K562 (cell line): ENCODE measurements at places on chromosomes 2 and 18. TPM values are rescaled to one million over a fixed set of nuclear protein-coding genes. Genes with fewer than 3 reads are reported as not detected.

The MARCO gene
- not detected in 2 replicates for polyA plus RNA-seq

The CABYR gene
- not detected in 2 replicates for polyA plus RNA-seq

The LOXL3 gene
- polyA plus RNA-seq, result 0.50 and 1.1 TPM in 2 replicates

The KCNJ3 gene
- polyA plus RNA-seq, result not detected in 2 replicates

The APCDD1 gene
- not detected in 2 replicates for polyA plus RNA-seq

The SETBP1 gene
- 0.04 and 0.11 TPM in 2 replicates for polyA plus RNA-seq

The ZC3H6 gene
- polyA plus RNA-seq, result 1.7 and 2.5 TPM in 2 replicates

The YPEL5 gene
- polyA plus RNA-seq, result 13.5 and 15.0 TPM in 2 replicates

The LDAH gene
- polyA plus RNA-seq, result 22.8 and 28.3 TPM in 2 replicates

The FAM237A gene
- polyA plus RNA-seq, result not detected in 2 replicates

The SERPINB3 gene
- polyA plus RNA-seq, result not detected in 2 replicates

The ZBTB7C gene
- polyA plus RNA-seq, result not detected in 2 replicates

The DYNAP gene
- polyA plus RNA-seq, result not detected in 2 replicates

The TGFBRAP1 gene
- polyA plus RNA-seq, result 10.5 and 13.8 TPM in 2 replicates

The HRH4 gene
- polyA plus RNA-seq, result not detected in 2 replicates

The LCT gene
- polyA plus RNA-seq, result 0.03 TPM in 1 of 2 replicates, not detected in the other

The RAB17 gene
- polyA plus RNA-seq, result not detected in 2 replicates

The ANKRD30B gene
- polyA plus RNA-seq, result not detected in 2 replicates

The CXCR4 gene
- 0.07 TPM in 2 replicates for polyA plus RNA-seq

The ABHD1 gene
- polyA plus RNA-seq, result 0.16 TPM in 1 of 2 replicates, not detected in the other

The PLGLB1 gene
- polyA plus RNA-seq, result not detected in 2 replicates

The KLHL14 gene
- polyA plus RNA-seq, result not detected in 2 replicates

The VIT gene
- polyA plus RNA-seq, result not detected in 2 replicates

The VSNL1 gene
- polyA plus RNA-seq, result not detected in 2 replicates

The SP100 gene
- 34.6 and 40.1 TPM in 2 replicates for polyA plus RNA-seq

The RFX8 gene
- polyA plus RNA-seq, result not detected in 2 replicates

The CYTIP gene
- polyA plus RNA-seq, result 0.03 and 0.22 TPM in 2 replicates

The EXOC6B gene
- 1.1 and 1.8 TPM in 2 replicates for polyA plus RNA-seq

The ACVR2A gene
- 0.82 and 1.3 TPM in 2 replicates for polyA plus RNA-seq

The OTX1 gene
- polyA plus RNA-seq, result 2.3 and 2.6 TPM in 2 replicates

The DNAH7 gene
- 0.15 and 0.16 TPM in 2 replicates for polyA plus RNA-seq
